ENCODE measurements at places on chromosomes 11 and 22.

GRCh38 chr11:13269775-13270174 lies 7.8 kb upstream of the BMAL1 start:
- DNase-seq = no peak

GRCh38 chr11:130144861-130145281 lies 14.7 kb upstream of the ST14 start:
- no peak for DNase-seq

GRCh38 chr11:95907476-95907875 lies 16.4 kb downstream of the MTMR2 start:
- no peak for DNase-seq

DNA sequence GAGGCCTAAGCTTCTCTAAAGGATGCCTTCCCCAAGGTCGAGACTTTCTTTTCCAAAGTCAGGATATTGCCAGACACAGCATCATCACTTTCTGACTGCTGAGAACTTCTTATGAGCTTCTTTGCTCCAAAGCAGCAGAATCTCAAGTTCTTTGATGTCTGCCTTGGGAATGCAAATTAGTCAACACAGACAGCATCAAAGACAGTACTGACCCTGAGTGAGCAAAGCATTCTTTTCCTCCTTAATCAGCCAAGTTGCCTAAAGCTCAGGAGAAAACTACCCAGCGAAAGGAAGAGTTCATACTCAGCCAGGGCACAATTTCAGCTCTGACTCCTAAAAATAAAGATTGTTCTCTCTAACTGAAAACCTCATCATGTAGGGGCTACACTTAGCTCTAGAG lies 98.0 kb downstream of the SLC36A4 start:
- no peak for DNase-seq

DNA sequence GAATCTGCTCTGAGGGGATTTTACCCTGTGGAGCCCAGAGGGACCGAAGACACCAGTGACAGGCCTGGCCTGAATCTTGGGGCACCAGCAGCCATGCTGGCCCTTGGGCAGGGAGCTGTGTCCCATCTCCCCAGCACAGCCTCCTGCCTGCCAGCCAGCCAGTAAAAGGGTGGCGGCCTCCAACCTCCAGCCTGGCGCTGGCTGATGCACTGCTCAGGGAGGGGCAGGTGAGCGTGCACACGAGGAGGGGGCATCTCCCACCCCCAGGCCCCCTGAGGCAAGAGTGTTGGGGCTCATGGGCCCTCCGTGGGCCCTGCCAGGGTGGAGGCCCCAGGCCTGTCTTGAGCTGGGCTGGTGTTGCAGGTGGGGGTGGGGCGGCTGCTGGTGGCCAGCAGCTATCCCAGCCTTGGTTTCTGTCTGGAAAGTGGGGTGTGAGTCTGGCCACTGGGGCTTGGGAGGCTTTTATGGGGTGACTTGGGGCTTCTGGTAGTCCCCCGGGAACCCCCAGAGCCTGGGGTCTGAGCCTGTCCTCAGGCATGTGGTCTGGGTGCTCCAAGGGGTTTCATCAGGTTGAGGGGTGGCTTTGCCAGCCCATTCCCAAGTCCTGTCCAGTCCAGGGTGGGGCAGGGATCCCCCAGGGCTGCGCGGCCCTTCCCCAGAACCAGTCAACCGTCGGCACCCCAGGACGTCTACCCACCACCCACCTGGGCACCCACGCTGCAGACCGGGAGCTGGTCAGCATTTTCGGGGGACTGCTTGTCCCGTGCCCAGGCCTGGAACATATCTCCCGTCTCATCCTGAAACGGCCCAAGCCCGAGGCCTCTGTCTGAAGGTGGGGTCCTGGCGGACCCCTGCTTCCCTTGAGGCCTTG lies 17.8 kb downstream of the TSPAN4 start:
- DNase-seq = no peak

DNA sequence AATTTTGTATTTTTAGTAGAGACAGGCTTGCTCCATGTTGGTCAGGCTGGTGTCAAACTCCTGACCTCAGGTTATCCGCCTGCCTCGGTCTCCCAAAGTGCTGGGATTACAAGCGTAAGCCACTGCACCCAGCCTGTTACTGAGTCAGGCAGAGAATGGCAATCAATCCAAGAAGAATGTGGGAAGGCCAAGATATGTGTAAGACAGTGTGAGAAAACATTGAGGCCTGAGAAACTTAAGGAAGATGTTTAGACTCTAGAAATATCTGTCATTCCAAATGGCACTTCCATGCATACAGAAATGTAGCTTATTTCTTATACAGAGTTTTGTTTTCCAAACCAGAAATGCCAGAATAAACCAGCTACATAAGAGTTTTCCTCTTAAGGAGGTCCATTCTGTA lies 248.5 kb downstream of the ETS1 start:
- DNase-seq = no peak

GRCh38 chr11:12098601-12099000 lies 11.8 kb upstream of the MICAL2 start:
- no peak for DNase-seq

- no peak for DNase-seq
Measured at GRCh38 chr22:35792506-35792905, 74.8 kb downstream of the APOL5 start.

- DNase-seq = no peak
Measured at GRCh38 chr11:121889186-121889585, 226.8 kb downstream of the BLID start.

- DNase-seq = no peak
Measured at GRCh38 chr11:75313513-75314272, 37.8 kb downstream of the ARRB1 start.

- peak; percentile 35 for DNase-seq
Measured at GRCh38 chr22:27885977-27886842, 32.8 kb downstream of the PITPNB start.

- no peak for DNase-seq
Measured at GRCh38 chr11:58609723-58610122, 12.7 kb upstream of the CNTF start.

DNA sequence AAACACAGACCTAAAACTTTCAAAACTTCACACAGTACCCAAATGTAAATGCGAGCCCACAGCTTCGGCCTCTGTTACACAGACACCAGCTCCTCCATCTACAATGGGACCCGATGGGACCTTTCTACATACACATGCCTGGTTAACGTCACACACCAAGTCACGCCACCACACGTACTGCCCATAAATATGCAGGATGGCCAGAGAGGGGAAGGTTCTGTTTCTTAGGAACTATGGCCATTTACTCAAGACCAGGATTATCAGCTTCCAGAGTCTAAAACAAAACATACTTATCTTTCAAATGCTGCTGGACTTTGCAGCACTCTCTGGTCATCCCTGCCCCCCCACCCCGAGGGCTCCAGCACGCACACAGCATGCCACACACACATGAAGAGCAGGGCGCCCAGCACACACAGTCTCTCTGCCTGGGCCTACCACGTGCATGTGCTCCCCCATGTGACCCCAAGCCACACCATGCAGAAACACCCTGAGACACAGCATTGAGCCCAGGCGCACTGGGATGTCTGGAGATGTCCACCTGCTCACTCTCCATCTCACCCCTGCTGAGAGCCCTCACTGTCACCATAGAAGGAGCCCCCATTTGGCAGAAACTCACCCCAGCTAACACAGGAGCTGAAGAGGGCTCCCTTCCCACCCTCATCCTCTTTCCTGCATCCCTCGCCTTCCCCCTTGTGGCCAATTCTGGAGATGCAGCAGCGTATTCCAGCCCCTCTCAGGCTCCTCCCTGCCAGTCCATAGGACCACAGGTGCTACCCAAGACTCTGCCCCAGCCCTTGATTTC lies 61.8 kb downstream of the SLC22A12 start:
- peak; percentile 67 for DNase-seq

GRCh38 chr11:8758619-8759169 lies 76.1 kb downstream of the RPL27A start:
- no peak for DNase-seq

DNA sequence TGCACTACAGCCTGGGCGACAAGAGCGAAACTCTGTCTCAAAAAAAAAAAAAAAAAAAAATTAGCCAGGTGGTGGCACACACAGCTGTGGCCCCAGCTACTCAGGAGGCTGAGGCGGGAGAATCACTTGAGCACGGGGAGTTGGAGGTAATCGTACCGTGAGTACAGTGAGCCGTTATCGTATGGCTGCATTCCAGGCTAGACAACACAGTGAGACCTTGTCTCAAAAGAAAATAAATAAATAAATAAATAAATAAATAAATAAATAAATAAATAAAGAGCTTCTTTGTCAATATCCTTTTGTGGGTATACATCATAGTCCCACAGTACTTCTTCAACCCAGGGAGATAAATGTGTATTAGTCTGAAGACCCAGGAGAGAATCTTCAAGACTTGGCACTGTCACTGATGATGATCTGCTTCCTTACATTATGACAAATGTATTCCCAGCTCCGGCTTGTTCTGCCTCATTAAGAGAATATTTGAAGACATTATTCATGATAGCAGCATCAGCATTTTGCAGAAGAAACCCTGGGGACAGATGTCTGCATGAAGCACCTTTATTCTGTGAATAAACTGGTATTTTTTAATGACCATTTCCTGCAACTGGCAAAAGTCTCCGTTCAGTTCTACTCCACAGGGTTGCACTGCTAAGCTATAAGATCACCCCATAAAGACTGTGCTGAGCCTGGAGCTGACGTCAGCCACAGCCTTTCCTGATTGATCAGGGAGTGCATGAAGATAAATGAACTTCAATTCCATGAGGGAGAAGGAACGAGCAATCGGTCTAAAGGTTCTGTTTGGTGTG lies 1.6 kb upstream of the ACY3 start:
- DNase-seq = no peak

DNA sequence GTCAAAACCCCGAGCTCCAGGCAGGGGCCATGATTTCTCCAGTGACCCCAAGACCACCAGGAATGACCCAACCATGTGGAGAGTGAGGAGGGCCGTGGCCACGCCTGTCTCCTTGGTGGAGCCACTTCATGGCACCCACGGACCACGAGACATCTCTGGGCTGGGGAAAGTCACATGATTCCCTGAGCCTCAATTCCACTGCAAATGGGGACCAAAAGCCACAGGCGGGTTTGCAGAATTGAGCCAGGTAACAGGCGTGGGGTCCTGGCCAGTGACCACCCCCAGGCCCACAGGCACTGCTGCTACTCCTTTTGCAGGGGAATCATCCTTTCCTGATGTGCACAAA lies 178.9 kb downstream of the CTTN start:
- DNase-seq = no peak

DNA sequence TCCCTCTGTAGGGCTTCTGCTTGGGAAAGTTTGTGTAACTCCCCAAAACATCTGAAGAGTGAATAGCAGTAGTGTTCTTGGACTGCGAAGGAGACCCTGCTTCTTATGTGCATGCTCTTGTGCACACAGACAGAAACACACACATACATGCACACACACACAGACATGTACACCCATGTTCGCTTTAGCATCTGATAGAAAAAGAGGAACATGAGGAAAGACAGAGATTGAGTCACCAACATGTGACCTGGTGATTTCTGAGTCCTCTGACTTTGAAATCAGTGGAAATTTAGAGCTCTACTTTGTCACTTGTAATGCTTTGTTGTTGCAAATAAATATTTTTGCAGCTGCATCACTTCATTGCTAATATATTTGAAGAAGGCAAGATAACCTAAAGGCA lies 23.8 kb downstream of the CD44 start:
- DNase-seq = no peak

- DNase-seq = no peak
Measured at GRCh38 chr22:37027556-37027955, 8.0 kb downstream of the MPST start.

DNA sequence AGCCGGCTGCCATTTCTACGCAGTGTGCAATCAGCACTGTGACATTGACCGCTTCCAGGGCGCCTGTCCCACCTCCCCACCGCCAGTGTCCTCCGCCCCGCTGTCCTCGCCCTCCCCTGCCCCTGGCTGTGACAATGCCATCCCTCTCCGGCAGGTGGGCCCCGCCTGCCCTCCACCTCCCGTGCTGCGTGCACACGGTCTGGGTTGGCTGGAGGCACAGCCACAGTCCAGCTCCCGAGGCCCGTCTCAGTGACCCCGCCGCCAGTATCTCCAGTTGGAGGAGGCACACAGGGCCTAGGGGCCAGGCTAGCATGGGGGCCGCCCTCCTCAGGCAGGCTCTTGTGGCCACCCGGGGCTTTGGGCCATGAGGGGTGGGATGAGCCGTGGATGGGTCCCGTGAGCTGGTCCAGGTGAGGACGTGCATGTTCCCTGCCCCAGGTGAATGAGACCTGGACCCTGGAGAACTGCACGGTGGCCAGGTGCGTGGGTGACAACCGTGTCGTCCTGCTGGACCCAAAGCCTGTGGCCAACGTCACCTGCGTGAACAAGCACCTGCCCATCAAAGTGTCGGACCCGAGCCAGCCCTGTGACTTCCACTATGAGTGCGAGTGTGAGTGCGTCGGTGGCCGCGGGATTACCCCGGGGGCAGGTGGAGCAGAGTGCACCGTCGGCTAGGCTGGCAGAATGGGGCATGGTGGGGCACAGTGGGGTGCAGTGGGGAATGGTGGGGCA lies 29.7 kb downstream of the MUC5B start:
- DNase-seq = no peak

- no peak for DNase-seq
Measured at GRCh38 chr11:118434553-118435289, 1.6 kb upstream of the KMT2A start.

- no peak for DNase-seq
Measured at GRCh38 chr11:74070723-74071492, 62.0 kb upstream of the UCP3 start.

GRCh38 chr11:121459413-121460017 lies 6.7 kb upstream of the SORL1-AS1 start:
- no peak for DNase-seq

- DNase-seq = peak; percentile 81
Measured at GRCh38 chr22:37242395-37242918, 1.6 kb downstream of the RAC2 start.

GRCh38 chr11:124669193-124669592 lies 4.3 kb downstream of the SIAE start:
- DNase-seq = peak; percentile 29

- DNase-seq = peak; percentile 48
Measured at GRCh38 chr11:105673089-105673488, 63.2 kb downstream of the GRIA4 start.

DNA sequence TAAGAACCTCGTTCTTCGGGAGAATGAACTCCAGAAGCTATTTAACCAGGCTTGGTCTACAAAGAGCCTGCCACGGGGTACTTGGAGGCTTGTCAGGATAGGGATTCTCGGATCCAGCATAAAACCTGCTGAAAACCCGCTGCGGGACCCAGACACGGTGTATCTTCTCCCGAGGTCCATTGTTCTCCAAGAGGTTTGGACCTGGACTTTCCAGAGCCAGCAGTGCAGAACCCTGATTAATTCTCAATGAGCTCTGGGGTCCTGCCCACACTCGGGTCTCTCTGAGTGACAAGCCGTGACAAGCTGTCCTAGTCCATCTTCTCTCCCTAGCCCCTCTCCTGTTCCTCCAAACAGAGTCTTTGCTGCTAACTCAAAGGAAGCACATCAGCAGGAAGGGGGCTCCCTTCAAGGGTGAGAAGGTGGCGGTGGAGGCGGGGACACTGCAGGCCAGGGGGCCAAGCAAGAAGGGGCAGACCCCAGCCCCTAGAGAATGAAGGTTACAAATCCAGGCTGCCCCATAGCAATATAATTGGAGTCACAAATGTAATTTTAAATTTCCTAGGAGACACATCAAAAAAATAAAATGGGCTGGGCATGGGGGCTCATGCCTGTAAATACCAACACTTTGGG lies 12.2 kb downstream of the SHANK2 start:
- no peak for DNase-seq
